Glomerular endothelial cell (primary cell): ENCODE measurements at places on chromosomes 5 and 9. TPM values are rescaled to one million over a fixed set of nuclear protein-coding genes. Genes with fewer than 3 reads are reported as not detected.

The HAND1 gene
- not detected in 2 replicates for total RNA-seq

The SYK gene
- 1.3 and 2.8 TPM in 2 replicates for total RNA-seq

The STKLD1 gene
- total RNA-seq: 0.06 and 0.34 TPM in 2 replicates

The TMEM232 gene
- 0.41 TPM in 1 of 2 replicates, not detected in the other for total RNA-seq

The EDIL3 gene
- 29.7 and 45.9 TPM in 2 replicates for total RNA-seq

The ANGPTL2 gene
- total RNA-seq: 25.5 and 52.3 TPM in 2 replicates

The MYORG gene
- total RNA-seq: 14.2 and 15.2 TPM in 2 replicates

The TMEM171 gene
- total RNA-seq: 1.7 and 2.3 TPM in 2 replicates

The TEK gene
- total RNA-seq: 63.0 and 75.4 TPM in 2 replicates

The LCN2 gene
- not detected in 2 replicates for total RNA-seq

The TMC1 gene
- 0.23 and 0.82 TPM in 2 replicates for total RNA-seq

The SMIM33 gene
- total RNA-seq: not detected in 2 replicates

The ADAMTS6 gene
- 11.8 and 27.2 TPM in 2 replicates for total RNA-seq

The SAXO1 gene
- not detected in 2 replicates for total RNA-seq

The SHOC1 gene
- total RNA-seq: 0.06 TPM in 1 of 2 replicates, not detected in the other

The IL33 gene
- 0.19 and 4.5 TPM in 2 replicates for total RNA-seq

The IL3 gene
- not detected in 2 replicates for total RNA-seq

The NMUR2 gene
- total RNA-seq: 0.87 TPM in 1 of 2 replicates, not detected in the other

The SPINK6 gene
- total RNA-seq: not detected in 2 replicates
